HT1080 (cell line): ENCODE measurements at places on chromosomes 3 and 15. TPM values are rescaled to one million over a fixed set of nuclear protein-coding genes. Genes with fewer than 3 reads are reported as not detected.

DNA sequence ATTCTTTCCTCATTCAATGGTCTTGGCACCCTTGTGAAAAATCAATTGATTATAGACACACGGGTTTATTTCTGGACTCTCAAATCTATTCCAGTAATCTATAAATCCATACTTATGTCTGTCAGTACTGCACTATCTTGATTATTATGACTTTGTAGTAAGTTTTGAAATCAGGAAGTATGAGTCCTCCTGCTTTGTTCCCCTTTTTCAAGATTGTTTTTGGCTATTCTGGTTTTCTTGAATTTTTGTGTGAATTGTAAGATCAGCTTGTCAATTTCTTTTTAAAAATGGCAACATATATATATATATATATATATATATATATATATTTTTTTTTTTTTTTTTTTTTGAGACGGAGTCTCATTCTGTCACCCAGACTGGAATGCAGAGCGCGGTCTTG, 32.3 kb upstream of the CFAP20DC start:
- no peak for DNase-seq

DNA sequence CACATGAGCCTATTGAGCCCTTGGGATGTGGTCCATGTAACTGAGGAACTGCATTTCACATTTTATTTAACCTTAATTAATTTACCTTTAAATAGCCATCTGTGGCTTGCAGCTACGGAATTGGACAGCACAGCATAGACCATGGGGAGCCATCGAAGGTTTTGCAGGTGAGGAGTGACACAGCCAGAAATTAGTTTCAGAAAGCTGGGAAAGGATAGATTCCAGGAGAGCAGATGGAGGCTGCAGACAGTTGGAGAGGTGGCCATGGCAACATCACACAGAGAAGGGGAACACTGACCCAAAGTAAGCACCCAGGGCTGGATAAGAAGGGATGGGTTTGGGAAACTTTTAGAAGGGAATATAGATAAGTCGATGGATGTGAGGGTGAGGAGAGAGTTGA, 100.1 kb upstream of the SLC6A11 start:
- DNase-seq: no peak

- peak; percentile 81 for DNase-seq
Measured at GRCh38 chr15:37877851-37878741, 56.3 kb upstream of the TMCO5A start.

DNA sequence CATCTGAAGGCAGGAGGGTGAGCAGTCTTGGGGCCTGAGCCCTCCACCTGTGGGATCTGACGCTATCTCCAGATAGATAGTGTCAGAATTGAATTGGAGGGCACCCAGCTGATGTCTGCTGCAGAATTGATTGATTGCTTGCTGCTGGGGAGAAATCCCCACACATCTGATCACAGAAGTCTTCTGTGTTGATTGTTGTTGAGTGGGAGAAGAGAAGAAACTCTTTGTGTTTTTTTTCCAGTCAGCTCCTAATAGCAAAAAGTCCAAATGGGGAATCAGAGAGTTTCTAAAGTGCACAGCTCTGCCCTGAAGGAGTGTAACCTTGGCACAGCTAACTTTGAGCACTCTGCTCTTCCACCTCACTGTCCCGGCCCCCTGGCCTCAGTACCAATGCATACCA, 66.1 kb downstream of the RAB11A start:
- no peak for DNase-seq

DNA sequence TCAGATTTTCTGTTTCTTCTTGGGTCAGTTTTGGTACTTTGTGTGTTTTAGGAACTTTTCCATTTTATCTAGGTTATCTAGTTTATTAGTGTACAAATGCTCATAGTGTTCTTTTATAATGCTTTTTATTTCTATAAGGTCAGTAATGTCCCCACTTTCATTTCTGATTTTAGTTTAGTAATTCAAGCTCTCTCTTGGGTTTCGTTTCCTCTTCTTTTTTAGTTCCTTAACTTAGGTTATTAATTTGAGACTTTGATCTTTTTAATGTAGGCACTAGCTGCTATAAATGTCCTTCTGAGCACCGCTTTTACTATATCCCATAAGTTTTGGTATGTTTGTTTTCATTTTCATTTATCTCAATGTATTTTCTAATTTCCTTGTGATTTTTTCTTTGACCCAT, 27.0 kb upstream of the CD200R1L start:
- DNase-seq: no peak

DNA sequence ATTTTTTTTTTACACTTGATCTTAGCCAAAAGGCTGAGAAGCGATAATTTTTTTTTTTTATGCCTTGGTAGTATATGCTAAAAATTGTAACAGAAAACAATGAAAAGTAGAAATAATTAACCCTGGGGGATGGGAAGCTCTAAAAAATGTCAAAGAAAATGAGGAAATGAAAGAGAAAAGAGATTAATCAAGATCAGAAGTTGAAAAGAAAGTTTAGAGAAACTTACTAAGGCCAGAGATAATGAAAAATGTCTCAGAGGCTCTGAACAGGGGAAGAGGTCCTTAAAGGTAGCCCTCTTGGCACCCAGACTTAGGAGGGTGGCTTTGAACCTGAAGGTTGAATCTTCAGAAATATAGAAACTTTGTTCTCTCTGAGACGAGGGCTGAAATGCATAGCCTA, 58.6 kb upstream of the ZBED2 start:
- no peak for DNase-seq

GRCh38 chr15:51335538-51336410, 2.6 kb downstream of the CYP19A1 start:
- no peak for DNase-seq

- DNase-seq: no peak
Measured at GRCh38 chr15:47362118-47362905, 355.0 kb upstream of the SEMA6D start.

DNA sequence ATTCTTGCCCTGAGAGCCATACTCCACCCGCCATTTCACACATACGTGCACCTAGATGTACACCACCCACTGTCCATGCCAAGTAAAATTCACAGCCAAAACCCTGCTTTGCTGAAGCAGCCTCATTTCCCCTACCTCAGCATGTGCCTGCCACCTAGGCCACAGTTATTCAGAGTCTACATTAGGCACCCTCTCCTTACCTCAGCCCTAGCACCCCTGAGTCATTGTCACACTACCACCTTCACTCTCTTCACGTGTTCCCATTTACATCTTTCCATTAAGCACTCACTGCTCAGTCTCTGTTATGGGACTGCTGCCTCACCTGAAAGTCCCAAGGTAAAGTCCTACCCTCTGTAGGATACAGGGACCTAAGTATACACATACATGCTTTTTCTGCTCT, 70.0 kb downstream of the SETD5 start:
- no peak for DNase-seq

DNA sequence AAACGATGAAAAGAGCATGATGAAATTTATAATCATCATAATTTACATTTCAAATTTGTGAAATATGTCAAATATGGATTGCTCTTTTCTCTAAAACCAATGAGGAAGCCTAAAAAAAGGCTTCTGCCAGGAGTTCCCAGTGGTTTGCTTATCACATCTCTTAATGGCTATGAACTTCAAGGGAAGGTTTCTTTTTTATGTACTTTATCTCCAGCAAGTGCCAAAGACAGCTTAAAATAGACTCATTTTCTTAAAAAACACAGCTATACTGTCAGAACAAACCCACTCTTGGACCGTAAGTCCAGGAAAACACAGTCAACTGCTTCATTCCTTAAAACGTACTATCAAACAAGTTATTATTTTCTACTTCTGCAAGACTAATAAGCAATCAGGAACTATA, 80.2 kb downstream of the DLG1 start:
- DNase-seq: no peak

DNA sequence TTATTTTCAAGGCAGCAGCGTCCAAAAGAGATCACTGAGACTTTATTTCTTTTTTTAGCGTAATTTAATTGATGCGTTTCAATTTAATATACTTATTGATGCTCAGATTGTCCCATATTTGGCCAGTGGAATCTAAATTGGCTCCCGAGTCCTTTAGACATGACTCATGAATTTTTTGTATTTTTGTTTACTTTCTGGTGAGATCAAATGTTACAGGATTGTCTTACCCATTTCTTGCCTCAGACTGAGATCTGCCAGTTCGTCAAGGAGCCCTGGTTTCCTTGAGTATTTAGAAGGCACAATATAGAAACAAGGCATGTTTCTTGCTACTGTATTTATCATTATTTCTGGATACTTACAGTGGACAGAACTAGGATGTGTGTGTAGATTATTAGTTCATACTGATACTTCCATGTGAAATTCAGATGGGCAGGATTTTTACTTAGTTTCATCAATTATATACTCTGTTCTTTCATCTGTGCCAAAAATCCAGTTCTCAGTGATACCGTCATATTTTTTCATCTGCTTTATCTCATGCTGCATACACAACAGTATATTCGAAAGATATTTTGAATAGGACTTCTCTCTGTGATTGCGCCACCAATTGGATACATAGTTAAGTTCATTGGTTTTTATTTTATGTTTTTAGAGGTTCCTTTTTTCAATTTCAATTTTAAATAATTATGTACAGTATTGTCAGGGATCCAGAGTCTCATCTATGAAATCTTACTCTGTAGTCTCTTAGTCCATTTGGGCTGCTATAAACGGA, 436.9 kb upstream of the C2CD4B start:
- DNase-seq: no peak

DNA sequence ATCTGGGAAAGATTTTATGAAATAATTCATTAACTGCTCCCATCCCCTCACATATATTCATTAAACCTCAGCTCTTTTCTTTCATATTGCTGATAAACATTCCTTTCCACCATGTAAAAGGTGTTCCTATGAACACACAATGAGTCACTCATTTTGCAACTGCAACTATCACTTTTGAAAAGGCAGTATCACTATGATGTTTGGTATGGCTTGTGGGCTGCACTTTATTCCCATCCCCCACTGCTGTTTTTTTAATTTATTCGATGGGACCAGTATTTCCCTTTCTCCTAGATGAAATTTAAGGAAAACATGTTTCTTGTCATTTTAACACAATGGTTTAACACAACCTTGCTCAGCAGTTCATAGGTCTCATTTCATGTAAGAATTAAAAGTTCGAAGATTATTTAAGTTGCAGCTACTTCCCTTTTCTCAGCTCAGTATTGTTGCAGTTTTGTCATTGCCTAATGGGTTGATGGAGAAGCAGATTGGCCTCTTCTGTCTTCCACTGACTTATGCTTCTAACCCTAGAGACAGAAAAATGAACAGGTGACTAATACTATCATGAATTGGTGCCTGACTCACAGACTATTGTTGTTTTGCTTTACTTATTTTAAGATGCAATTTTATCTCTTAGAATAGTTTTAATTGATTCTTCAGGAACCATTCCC, 280.3 kb downstream of the ZPLD1 start:
- DNase-seq: peak; percentile 64

DNA sequence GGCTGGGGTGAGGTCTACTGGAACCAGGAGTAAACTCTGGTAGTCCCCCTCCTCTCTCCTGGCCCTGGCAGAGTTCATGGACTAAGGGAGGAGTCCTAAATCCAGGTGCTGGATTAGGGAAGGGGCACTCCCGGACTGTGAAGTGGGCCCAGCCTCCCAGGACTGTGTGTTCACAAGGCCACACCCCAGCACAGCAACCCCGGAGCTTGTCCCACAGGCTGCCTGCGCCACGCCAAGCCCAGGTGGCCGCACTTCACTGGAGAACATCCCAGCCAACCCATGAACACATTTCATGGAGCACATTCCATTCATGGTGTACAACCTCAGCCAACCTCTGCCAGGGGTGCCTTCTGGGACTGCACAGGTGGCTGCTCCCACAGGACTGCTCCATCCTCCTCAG, 8.2 kb downstream of the ARPIN start:
- DNase-seq: no peak

GRCh38 chr15:101306341-101307047, 11.4 kb upstream of the SNRPA1 start:
- no peak for DNase-seq

NECTIN3 gene
- total RNA-seq: 61.5 and 66.2 TPM in 2 replicates

GUCA1C gene
- not detected in 2 replicates for total RNA-seq

LYZL4 gene
- not detected in 2 replicates for total RNA-seq

GABRB3 gene
- total RNA-seq: not detected in 2 replicates

HTR3E gene
- total RNA-seq: not detected in 2 replicates

WDR93 gene
- not detected in 2 replicates for total RNA-seq

MEX3B gene
- 1.9 and 2.4 TPM in 2 replicates for total RNA-seq

MYEF2 gene
- 7.7 and 15.2 TPM in 2 replicates for total RNA-seq

UPK1B gene
- total RNA-seq: 0.03 TPM in 1 of 2 replicates, not detected in the other

ZMYND10 gene
- 1.4 and 2.8 TPM in 2 replicates for total RNA-seq

FGF12 gene
- total RNA-seq: 1.3 and 2.2 TPM in 2 replicates

ADAMTS17 gene
- 0.05 TPM in 1 of 2 replicates, not detected in the other for total RNA-seq

AMOTL2 gene
- 197 and 213 TPM in 2 replicates for total RNA-seq

GNAI2 gene
- total RNA-seq: 304 and 403 TPM in 2 replicates

RTP1 gene
- total RNA-seq: not detected in 2 replicates
